ENCODE measurements at places on chromosomes 13 and 19. TPM values are rescaled to one million over a fixed set of nuclear protein-coding genes. Genes with fewer than 3 reads are reported as not detected.

DNA sequence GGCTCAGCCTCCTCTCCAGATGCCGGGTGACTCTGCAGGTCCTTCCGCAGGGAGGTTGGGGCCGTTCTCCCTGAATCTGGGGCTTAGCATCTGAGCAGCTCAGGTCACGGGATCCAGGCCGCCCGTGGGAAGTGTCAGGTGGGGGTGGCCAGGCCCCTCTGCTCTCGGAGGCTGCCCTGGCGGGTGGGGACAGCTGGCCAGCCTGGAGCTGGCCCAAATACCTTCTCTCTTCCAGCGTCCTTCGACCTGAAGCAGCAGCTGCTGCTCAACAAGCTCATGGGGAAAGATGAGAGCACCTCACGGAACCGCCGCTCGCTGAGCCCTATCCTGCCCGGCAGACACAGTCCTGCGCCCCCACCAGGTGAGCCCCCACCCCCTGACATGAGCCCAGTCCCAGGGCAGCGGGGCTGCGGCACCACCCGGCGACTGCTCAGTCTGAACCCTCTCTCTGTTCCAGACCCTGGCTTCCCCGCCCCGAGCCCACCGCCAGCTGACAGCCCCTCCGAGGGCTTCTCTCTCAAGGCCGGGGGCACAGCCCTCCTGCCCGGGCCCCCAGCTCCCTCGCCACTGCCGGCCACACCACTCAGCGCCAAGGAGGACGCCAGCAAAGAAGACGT, 19.1 kb downstream of the PEX11G start:
- DNase-seq, result no peak

MUC16 gene
- not detected for total RNA-seq

- no peak for DNase-seq
Measured at GRCh38 chr19:46868025-46868802, 7.4 kb downstream of the ARHGAP35 start.

DNA sequence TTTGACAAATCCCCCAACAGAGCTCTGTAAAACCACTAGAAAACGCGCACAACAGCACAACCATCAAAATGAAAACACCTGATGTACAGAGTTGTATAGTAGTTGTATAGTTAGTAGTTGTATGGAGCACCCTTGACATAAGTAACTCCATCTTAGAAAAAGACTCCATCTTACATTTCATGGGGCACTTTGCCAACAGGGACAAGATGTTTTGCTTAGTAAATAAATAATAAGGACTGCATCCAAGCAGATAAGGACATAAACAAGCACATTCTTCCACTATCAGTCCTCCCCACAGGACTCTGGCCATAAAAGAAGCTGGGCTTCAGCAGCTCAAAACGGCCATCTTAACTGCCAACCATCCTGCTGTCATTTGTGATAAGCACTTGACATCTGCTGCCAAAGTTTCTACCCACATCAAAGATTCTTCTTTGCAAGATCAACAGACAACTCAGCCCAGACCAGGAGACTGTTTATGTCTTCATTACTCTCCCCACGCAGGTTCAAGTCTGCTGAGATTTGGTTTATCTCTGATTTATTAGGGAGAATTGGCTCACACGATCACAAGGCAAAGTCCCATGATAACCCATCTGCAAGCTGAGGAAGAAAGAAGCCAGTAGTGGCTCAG, 20.7 kb upstream of the ZNF331 start:
- no peak for DNase-seq

DNA sequence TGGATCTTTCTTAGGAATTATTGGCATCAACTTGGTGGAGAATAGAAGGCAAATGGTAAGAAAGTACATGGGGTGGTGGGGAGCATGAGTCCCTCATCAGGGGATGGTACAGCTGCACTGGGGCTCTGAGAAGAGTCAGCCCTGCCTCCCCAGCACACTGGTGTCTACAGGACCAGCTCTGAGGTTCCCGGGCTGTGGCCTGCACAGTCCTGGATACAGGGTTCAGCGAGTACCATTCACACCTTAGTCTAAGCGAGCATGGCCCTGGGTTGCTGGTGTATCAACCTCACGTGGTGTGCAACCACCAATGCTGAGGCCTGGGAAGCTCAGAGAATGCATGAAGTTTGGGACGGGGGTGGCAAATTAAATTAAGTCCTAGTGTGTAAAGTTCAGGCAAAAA, 10.1 kb downstream of the TMEM255B start:
- no peak for DNase-seq

DNA sequence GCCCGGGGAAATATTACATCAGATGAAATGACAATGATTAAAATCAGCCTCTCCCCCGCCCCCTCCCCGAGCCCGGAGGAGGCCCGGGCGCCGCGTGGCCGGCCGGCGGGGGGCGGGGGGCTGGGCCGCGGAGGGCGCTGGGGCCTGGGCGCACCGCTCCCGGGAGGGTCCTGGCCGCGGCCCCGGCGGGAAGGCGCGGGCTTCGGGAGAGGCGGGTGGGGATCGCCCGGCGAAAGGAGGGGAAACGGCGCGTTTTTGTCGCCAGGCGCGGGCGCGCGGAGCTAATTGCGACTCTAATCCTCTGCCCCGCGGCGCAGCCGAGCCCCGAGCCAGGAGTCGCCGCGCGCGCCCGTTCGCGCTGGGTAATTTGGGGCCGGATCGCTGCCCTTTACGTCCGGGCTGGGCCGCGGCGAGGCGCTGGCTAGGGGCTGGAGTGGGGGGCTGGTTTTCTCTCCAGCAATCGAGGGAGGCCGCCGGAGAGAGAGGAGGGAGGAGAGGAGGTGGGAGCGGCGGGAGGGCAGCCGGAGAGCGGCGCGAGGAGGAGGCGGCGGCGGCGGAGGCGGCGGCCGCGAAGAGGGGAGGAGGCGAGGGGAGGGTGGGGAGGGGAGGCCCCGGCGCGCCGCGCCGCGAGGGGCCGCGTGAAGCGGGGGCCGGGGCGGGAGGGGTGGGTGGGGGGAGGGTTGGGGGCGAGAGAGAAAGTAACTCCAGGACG, at the start of gene KCTD15:
Gene KCTD15 (plus strand): TSS at position 707 of the 712 bp plus-strand sequence. CDS start 3,585 bp downstream, outside the sequence.
- DNase-seq, result peak; percentile 65

DNA sequence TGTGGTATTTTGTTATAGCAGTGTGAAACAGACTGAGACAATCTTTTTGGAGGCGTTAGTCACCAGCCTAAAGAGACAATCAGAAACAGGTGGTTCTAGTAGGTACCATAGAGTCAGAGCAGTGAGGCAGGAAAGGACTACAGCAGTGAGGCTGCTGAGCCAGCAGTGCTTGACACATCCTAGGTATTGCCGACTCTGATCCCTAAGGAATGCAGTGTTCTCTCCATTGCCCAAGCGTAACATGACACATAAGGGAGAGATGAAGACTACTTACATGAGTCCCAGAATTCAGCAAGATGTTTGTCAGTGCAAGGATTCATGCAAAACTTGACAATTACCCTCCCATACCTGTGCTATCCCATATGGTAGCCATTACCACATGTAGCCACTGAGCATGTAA, 62.4 kb upstream of the XPO4 start:
- DNase-seq, result no peak

GRCh38 chr13:42614436-42615035, 40.6 kb downstream of the TNFSF11 start:
- DNase-seq, result no peak
